ENCODE measurements at places on chromosomes 5 and 9.

DNA sequence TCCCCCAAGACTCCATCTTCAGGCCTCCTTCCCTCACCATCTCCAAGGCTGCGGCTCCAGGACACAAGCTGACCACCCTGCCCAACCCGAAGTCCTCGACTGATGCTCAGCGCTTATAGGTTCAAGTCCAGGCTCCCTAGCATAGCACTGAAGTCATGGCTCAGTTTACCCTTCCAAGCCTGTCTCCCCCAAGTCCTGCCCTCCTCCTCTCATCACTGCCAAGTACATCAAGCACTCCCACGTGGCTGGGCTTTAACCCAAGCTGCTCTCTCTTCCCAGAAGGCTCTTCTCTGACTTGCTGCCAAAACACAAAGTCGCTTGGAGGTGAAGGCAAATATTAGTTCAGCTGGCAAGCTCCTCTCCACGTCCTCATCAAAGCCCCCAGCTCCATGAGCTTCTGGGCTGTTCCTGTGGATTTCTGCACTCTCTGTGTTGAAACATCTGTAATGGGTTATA lies 22.1 kb upstream of the MARCHF6 start:
- DNase-seq: peak; percentile 76

GRCh38 chr5:149640350-149640999 lies 59.2 kb downstream of the ARHGEF37 start:
- no peak for DNase-seq

DNA sequence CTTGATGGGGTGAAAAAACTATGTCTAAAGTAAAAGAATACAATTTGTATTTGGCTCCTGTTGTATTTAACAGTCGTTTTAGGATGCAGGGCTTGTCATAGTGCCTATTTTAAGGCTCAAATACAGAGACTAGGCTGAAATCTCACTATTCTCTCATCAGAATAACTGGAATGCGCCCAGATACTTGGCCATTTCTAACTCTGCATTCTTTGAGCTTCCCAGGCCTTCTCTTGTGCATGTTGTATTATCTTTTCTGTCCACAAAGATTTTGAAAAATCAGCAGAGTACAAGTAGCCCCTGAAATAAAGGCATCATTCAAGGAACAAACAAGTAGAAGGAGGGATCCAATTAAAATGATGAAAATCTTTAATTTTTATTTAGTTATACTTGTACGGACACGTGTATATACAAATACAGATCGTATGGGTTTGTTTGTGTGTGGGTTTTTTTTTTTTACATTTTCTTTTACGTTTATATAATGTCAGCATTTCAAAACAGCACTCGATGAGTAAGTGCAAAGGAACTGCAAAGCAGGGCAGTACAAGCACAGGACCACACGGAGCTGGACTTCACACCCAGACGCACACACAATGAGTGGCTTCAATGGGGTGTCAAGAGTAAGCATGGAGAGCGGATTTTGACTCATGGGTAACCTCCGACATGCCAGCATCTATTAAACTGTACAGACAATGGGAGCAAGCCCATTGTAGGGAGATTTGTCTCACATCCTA lies 294.0 kb downstream of the EFNA5 start:
- no peak for DNase-seq

GRCh38 chr9:99029083-99029645 lies 75.7 kb upstream of the TGFBR1 start:
- no peak for DNase-seq

GRCh38 chr5:173625261-173625660 lies 8.8 kb upstream of the BOD1 start:
- DNase-seq: no peak

GRCh38 chr5:131068893-131069643 lies 96.0 kb downstream of the HINT1 start:
- no peak for DNase-seq

DNA sequence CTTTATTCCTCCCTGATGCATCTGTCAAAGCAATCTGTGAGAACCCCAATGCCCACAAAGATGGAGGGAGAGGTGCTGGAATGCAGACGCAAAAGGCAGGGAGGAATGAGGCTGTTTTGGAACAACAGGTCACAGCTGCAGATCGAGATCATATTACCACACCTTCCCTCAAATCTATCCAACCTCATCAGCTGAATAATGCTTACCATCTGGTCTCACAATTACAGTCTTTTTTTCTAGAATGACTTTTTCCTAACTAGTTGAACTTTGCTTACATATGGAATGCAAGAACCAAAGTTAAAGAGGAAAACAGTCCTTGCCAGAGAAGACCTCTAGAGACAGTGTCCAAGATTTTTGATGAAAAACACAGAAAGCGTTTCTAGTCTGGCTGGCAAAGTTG lies 158.1 kb downstream of the LPAR1 start:
- DNase-seq: peak; percentile 81

DNA sequence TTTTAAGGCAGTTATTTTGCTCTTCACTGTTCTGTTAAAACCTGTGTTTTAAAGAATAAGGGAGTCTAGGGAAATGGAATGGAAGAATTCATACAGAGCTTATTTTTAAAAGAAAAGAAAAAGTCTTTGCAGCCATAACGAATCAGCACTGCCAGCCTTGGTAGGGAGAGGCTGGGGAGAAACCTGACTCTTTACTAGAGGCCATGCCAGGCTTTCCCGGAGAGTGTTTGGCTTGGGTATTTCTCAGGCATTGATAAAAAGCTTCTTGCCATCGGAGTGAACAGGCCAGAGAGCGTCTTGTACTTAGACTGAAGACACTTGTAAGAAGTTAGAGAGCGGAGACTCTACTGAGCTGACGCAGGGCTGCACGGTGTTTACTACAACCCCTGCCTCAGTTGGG lies 72.7 kb upstream of the NFIL3 start:
- DNase-seq: no peak

GRCh38 chr9:126301985-126302603 lies 24.5 kb upstream of the MVB12B start:
- DNase-seq: peak; percentile 47

- DNase-seq: peak; percentile 48
Observed at GRCh38 chr5:56608217-56608925, 207.0 kb upstream of the MAP3K1 start.

- DNase-seq: no peak
Observed at GRCh38 chr5:54553659-54554207, 36.2 kb downstream of the SNX18 start.

- DNase-seq: no peak
Observed at GRCh38 chr5:134444941-134445471, 33.3 kb upstream of the CDKN2AIPNL start.

GRCh38 chr9:114994768-114995167 lies 64.4 kb upstream of the TNFSF8 start:
- no peak for DNase-seq

- DNase-seq: no peak
Observed at GRCh38 chr5:129245489-129245888, 150.9 kb downstream of the ISOC1 start.

- no peak for DNase-seq
Observed at GRCh38 chr5:165460911-165461310, 1955.5 kb downstream of the MAT2B start.

GRCh38 chr5:173385832-173386360 lies 57.7 kb upstream of the STC2 start:
- no peak for DNase-seq

GRCh38 chr5:6484899-6485298 lies 36.2 kb downstream of the UBE2QL1 start:
- DNase-seq: no peak

DNA sequence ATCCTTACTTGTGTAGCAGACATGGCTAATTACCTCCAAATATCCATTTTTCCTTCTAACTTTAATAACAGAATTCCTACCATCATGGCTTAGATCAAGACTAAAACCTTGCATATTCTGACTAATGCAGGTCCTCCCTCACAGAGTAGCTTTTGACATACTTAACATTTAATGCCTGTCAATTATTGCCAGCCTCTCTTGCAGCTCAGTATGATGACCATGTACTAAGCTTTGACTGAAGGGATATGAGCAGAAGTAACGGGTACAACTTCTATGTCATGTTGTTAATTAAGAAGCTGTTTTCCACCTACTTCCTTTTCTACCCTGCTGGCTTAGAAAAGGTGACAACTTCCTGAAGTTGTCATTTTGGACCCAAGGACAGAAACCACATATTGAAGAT lies 533.4 kb downstream of the PSAT1 start:
- no peak for DNase-seq

DNA sequence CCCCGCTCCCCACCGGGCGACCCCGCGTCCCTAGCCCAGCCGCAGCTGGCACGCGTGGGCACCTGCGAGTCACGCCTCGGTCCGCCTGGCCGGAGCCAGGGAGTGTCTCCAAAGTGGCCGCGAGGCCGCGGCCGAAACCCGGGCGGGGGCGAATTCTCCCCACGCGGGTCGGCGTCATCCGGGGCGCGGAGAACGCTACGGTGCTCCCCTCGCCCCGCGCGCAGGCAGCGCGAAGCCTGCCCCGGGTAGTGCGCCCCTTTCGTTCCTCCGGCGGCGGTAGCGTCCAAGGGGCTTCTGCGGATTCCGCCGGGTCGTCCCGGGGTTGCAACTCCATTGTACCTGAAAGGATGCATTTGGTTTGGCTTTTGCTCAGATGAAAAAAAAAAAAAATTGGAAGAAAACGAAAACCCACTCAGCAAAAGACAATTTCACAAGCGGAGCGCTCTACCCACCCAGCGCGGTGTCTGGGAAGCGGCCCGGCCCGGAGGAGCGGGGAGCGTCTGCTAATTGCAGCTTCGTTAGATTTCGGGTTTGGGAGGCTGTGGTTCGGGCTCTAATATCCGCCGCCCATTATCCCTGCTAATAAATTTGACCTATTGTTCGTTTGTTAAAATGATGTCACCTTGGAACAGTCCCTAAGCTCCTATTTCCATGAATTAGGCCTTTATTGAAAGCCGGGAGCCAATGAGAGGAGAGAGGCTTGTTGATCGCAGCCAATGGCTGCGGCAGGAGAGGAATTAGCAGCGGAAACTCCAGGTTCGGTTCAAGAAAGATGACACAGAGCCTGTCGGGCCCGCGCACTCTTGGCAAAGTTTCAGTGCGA lies at the start of gene TLX3:
Gene TLX3, plus strand, starts transcription at position 796 of the 823 bp plus-strand sequence. CDS start 118 bp downstream, outside the sequence.
- DNase-seq: no peak

DNA sequence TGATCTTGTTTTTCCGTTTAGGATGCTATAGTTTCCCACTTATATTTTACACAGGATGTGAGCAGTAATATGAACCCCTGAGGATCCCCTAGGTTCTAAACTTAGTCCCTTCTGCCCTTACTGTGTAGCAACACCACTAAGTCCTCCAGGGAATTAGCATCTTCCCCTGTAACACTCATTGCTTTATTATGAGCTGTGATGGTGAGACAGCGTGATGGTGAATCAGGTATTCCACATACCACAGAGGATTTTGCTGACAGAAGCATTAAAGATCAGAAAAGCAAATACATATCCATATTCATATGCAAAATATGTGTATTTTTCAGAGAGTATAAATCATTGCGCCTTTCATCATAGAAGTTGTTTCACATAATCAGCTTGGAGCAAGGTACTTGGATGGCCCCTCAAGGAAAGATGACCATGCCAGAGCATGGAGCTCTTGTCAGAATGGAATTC lies 317.0 kb downstream of the ICE1 start:
- DNase-seq: no peak

- no peak for DNase-seq
Observed at GRCh38 chr5:147388184-147389108, 121.4 kb downstream of the DPYSL3 start.

GRCh38 chr5:64775291-64775690 lies 6.6 kb downstream of the CWC27 start:
- no peak for DNase-seq

GRCh38 chr9:118009614-118010013 lies 305.4 kb downstream of the TLR4 start:
- no peak for DNase-seq

GRCh38 chr9:130288393-130288792 lies 22.8 kb downstream of the HMCN2 start:
- DNase-seq: no peak

DNA sequence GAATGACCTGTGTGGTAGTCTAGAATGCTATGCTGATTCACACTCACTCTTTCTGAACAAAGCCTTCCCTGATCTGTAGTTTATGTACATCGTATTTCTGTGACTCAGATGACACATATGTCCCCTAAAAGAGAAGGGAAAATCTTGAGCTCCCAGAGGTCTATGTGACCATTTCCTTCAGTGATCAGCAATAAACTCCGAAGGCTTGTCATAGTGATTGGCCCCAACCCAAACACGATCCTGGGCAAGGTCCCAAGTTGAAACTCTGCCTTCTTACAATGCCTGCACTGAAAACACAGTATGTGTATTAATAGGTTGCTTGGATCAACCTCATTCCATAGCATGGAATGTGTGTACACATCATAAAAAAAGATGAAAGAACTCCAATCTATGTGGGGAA lies 685.8 kb downstream of the MAT2B start:
- peak; percentile 35 for DNase-seq

- no peak for DNase-seq
Observed at GRCh38 chr9:11045589-11045988, 432.8 kb upstream of the PTPRD start.

GRCh38 chr5:15821506-15821905 lies 321.5 kb downstream of the FBXL7 start:
- no peak for DNase-seq

DNA sequence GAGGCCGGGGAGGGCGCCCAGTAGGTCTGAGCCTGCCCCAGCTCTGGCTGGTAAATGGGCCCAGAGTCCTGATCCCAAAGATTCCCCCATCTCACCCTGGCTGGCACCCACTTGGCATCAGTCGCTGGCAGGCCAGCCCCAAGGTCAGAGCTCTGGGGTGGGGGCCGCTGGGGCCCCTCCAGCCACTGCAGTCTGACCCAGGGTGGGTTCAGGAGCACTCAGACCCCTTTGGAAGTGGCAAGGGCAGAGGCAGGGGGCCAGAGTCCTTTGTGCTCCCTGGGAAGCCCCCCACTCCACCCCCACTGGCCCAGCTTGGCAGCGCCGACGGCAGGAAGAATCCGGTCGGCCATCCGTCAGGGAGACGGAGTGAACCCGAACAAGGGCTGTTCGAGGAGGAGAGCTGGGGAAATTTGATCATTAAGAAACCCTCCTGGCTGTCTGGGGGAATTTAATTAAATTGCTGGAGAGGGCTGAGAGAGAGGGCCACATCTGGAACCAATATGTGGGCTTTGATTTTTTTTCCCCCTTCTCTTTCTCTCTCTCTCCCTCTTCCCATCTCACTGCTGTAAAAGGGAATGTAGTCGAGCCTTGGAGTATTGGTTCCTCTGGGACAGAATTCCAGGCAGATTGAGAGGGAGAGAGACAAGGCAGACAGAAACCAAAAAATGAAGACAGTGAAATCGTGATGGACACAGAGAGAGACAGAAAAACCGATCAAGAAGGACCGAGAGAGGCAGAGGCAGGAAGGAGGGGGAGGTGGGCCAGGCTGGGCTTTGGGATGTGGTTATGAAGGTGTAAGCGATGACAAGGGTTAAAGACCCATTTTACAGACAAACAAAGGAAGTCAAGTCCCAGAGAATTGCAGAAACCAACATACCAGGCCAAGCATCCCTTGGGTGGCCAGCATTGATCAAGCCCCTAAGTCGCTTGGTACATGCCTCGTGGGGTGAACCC lies 8.1 kb upstream of the ASB6 start:
- DNase-seq: no peak

- DNase-seq: no peak
Observed at GRCh38 chr9:37574241-37574721, 1.9 kb downstream of the FBXO10 start.

DNA sequence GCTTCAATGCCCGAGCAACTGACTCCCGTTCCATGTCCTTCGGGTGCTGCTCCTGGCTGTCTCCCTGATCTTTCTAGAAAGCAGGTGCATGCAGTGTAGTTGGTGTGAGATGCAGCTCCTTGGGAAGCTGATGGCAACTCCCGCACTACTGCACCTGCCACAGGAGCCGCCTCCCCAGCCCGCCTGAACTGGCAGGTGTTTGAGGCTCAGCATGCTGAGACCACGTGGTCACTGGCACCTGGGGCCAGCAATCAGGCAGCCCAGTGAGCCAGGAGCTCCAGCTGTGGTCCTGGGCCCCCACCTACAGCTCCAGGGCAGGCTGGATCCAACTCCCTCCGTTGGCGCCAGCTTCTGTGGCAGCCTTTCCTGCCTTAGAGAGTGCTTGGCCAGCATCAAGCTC lies 111.5 kb downstream of the ICE1 start:
- no peak for DNase-seq
